ENCODE measurements at places on chromosomes 7 and 10.
A peak's percentile ranks its signal among the peaks of the same experiment; 100 is the strongest.

GRCh38 chr10:59064080-59064692, 112.3 kb upstream of the PHYHIPL start:
- no peak overlapping the region for H3K4me3 ChIP-seq
- no peak overlapping the region for H3K27ac ChIP-seq
- H3K36me3 ChIP-seq, result no peaks in the 10 kb centered on the region

GRCh38 chr10:108696792-108697477, 1226.4 kb downstream of the XPNPEP1 start:
- H3K4me1 ChIP-seq, result no peaks in the 10 kb centered on the region
- H3K36me3 ChIP-seq, result no peaks in the 10 kb centered on the region
- H3K27me3 ChIP-seq, result no peaks in the 10 kb centered on the region
- H3K27ac ChIP-seq, result no peak overlapping the region
- no peak for DNase-seq

DNA sequence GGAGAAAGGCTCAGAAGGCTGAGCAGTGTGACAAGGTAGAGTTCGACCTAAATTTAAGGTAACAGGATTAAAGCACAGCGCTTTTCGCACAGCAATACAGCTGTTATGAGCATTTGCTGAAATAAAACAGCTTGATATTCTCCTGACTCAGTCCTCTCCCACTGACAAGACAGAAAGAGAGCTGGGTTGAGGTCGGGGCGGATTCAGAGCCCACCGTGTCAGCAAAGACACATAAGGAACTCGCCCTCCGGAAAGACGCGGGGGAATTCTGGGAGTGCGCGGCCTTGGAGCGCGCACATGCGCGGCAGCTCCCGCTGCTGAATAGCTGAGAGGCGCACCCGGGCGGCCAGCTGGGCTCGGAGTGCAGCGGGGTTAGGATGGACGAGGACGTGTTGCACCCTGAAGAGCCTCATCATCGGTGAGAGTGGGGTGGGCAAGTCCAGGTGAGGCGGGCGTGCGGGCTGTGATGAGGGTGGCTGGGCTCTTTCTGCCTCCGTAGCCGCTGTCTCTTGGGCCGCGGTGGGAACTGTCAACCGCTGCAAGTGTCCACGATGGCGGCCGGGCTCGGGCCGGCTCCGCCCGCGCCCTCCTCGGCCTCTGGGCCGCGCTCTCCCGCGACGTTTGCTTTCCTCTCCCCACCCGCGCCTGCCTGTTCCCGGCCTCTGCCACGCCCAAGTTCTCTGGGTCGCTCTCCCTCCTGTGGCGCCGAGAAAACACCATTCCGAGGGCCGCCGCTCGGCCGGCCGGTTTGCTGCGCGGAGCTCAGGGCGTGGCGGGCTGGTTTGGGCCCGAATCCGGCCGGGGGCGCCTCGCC, 120.6 kb downstream of the LYZL1 start:
- peak overlapping the region; percentile 97 for H3K4me3 ChIP-seq
- peaks cover 8% of the 10 kb centered on the region for H3K36me3 ChIP-seq
- peaks cover 23% of the 10 kb centered on the region for H3K4me1 ChIP-seq
- H3K27ac ChIP-seq, result peak overlapping the region; percentile 89
- DNase-seq, result peak; percentile 49
- H3K27me3 ChIP-seq, result no peaks in the 10 kb centered on the region

DNA sequence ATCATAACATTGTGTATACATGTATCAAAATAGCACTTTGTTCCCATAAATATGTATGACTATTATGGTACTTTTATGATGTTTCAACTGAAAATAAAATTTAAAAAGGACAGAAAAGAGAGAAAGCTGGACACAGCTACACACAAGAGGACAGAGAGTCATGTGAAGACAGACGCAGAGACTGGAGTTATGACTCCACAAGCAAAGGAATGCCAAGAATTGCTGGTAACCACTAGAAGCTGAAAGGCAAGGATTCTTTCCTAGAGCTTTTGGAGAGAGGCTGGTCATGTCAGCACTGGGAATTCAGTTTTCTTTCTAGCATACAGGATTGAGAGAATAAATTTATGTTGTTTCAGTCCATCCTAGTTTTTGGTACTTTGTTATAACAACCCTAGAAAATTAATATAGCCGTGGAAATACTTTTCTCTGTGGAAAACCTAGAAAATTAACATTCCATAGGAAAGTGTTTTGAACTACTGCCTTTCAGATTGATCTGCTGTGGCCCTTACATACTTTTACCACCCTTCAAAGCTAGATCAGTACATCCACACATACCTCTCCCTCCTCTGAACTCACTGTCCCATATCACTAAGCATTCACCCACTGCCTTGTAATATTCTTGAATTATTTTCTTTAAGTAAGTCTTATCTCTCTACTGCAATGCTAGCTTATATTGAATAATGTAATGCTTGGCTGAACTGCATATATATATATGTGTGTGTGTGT, 575.3 kb downstream of the IPMK start:
- no peak overlapping the region for H3K27ac ChIP-seq
- no peak for DNase-seq
- no peaks in the 10 kb centered on the region for H3K27me3 ChIP-seq
- no peak overlapping the region for H3K4me3 ChIP-seq
- no peaks in the 10 kb centered on the region for H3K4me1 ChIP-seq

GRCh38 chr7:85850381-85850780, 663.5 kb upstream of the SEMA3D start:
- H3K4me3 ChIP-seq, result no peak overlapping the region
- H3K36me3 ChIP-seq, result no peaks in the 10 kb centered on the region
- no peaks in the 10 kb centered on the region for H3K4me1 ChIP-seq

GRCh38 chr10:29869593-29869992, 189.8 kb downstream of the JCAD start:
- H3K4me3 ChIP-seq, result no peak overlapping the region
- no peaks in the 10 kb centered on the region for H3K36me3 ChIP-seq
- H3K27me3 ChIP-seq, result peaks cover 4% of the 10 kb centered on the region
- no peak for DNase-seq

DNA sequence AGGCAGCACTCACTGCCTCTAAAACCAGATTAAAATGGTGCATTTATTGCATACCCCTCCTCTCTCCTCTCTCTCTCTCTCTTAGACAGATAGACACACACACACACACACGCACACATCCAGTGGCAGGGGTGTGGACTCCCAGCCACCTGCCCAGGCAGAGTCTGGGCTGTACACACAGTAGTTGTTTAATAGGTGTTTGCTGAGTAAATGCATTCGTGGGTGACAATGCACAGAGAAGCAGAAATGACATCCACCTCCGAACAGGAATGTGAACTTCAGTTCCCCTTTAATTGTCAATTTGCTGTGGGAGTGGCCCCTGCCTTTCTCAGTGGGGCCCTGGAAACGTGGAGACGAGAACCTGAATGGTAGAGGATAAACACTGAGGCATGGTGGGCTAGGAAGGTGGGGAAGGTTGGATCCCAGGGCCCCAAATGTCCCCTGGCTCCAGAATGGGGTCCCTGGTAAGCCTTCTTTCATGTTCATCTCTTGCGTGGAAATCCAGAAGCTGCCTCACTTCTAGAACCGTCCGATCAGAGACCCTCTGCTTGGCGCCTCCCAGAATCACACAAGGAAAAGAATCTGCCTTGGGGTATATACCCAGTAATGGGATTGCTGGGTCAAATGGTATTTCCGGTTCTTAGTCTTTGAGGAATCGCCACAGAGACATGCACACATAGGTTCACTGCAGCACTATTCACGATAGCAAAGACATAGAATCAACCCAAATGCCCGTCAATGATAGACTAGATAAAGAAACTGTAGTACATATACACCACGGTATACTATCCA, 58.5 kb upstream of the ECHDC3 start:
- H3K36me3 ChIP-seq, result no peaks in the 10 kb centered on the region
- H3K4me3 ChIP-seq, result peak overlapping the region; percentile 54
- peak overlapping the region; percentile 49 for H3K27ac ChIP-seq
- peaks cover 61% of the 10 kb centered on the region for H3K27me3 ChIP-seq
- H3K4me1 ChIP-seq, result peaks cover 18% of the 10 kb centered on the region
- no peak for DNase-seq

DNA sequence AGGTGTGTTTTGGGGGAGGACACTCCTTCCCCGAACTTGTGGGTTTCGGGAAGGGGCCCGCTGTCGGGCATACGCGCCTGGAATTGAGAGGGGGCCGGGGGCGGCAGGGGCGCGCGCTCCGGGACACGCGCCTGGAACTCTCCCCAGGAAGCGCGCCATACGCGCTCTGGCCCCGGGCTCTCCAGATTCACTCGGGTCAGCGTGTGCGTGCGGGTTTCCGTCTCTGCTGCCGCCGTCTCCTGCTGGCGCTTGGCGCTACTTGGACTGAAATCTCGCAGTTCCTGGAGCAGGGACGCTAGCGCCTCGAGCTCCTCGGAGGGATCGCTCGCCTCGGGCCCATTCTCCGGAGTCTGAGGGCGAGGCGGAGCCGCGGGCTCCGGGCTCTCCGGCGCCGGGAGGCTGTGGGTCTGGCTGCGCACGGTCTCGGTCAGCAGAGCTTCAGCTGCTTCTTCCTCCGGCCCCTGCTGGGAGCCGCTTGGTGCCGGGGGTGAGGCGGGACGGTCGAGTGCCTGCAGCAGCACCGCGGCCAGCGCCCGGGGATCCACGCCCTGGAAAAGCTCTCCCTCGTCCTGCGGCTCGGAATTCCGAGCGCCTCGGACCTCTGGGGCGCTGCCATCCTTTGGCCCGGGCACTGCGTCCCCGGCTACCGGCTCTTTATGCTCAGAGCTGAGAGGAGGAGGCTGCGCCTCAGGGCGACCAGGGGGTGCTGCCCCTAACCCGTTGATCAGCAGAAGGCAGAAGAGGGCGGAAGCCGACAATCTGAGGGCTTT, 1.1 kb downstream of the VGF start:
- H3K27ac ChIP-seq, result no peak overlapping the region
- H3K4me3 ChIP-seq, result peak overlapping the region; percentile 45
- H3K27me3 ChIP-seq, result peaks cover 51% of the 10 kb centered on the region
- no peak for DNase-seq
- peaks cover 5% of the 10 kb centered on the region for H3K36me3 ChIP-seq

GRCh38 chr10:126538439-126539135, 131.9 kb downstream of the C10orf90 start:
- H3K4me3 ChIP-seq, result no peak overlapping the region
- DNase-seq, result no peak
- H3K27me3 ChIP-seq, result no peaks in the 10 kb centered on the region
- H3K27ac ChIP-seq, result no peak overlapping the region

DNA sequence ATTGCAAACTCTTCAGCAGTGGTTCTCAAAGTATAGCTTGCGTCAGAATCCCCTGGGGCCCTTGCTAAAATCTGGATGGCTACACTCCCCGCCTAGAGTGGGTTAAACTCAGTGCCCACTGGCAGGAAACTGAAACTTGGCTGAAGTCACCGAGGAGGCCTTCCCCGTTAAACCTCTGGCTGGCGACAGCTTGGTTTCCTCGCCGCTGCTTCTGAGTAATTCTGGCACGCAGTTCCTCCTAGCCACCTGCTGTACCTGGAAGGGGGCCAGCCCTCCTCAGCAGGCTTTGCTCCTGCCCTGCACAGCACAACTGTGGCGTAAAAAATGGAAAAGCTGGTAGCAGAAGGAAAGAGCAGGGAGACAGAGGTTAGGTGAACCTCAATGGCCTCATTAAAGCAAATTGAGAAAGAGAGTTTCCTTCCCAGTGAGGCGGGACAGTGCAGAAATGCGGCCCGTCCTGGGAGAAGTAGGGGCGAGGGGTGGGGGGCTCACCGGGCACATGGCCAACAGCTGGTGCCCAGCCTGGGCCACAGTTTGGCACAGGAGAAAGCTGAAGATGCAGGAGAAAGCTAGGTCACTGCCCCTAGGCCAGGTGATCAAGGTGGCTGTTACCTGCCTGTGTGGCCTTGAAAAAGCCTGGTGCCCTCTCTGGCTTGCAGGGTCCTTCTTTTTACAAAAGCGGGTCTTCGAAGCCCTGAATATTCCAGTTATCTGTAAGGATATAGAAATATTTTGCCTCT, 46.6 kb downstream of the ALOX5 start:
- peaks cover 58% of the 10 kb centered on the region for H3K4me1 ChIP-seq
- H3K36me3 ChIP-seq, result peaks cover 9% of the 10 kb centered on the region
- peak overlapping the region; percentile 97 for H3K27ac ChIP-seq
- H3K4me3 ChIP-seq, result peak overlapping the region; percentile 97
- H3K27me3 ChIP-seq, result peaks cover 3% of the 10 kb centered on the region

DNA sequence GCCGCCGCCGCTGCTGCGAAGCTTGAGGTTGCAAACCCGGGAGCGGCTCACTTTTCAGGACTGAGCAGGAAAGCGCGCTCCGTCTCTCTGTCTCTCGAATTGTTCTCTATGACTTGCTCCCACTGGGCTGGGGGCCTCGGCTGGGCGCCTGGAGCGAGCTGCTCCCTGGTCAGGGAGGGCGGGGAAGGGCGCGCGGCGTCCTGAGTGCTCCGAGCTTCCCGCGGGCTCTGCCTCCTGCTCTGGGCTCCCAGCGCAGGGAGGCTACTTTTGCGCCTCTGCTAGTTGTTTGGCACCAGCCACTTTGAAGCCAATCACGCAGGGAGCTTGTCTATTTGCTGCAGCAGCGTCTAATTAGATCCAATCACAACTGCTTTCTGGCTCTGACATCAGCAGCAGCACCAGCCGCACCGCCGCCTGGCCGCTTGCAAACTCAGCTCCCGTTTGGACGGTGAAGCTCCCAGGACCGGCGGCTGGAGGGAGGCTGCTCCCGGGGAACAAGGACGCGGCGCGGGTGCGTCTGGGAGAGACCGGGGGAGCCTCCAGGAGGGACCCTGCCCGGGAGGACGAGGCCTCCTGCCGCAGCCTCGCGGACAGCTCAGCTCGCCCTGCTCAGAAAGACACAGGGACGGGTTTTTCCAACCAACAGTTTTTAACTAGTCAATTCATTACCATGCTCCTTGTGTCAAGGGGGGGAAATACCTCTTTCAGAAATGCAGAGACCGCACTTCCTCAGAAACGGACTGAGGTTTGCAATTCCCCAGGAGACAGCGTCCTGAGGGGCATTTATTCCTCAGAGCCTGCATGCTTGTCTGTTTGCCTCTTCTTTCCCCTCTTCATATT, at the start of gene ADARB2:
ADARB2 (minus strand) TSS at position 304 of the 840 bp plus-strand sequence.
- DNase-seq, result no peak
- no peaks in the 10 kb centered on the region for H3K4me1 ChIP-seq
- no peaks in the 10 kb centered on the region for H3K36me3 ChIP-seq
- H3K27me3 ChIP-seq, result peaks cover 63% of the 10 kb centered on the region
- H3K27ac ChIP-seq, result no peak within 1 kb of the TSS

DNA sequence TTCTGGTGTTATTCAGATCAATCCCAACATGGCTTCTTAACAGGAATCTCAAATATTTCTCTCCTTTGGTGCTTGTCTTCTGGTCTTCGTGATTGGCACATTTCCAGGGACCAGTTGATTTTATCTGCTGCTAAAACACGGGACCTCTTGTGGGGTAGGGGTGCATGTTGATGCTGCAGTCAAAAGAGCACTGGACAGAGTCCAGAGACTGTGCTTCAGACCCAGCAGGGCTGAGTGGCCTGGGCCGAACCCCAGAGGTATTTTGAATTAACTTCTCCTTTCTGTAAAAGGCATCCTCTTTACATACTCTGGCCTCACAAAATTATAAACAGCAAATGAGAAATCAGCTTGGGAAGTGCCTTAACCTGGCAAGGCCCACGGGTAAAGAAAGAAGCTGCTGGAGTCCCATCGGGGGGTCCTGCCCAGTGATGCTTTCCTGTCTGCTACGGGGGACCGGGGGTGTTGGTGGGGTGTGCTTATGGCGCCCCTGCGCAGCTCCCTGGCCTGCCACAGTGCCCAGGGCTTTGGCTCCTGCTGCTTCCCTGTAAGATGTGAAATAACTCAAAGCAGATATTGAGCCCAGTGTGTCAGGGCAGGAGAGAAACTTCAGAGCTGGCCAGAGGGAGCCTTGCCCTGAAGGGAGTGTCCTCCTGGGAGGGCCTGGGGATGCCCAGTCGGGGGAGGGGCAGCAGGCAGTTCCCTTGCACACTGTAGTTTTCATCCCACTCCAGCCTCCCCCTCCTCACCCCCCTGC, 230.5 kb downstream of the TCF7L2 start:
- H3K36me3 ChIP-seq, result no peaks in the 10 kb centered on the region
- DNase-seq, result no peak
- no peak overlapping the region for H3K4me3 ChIP-seq
- no peak overlapping the region for H3K27ac ChIP-seq
- no peaks in the 10 kb centered on the region for H3K27me3 ChIP-seq

All from T-helper 2 cell treated with Interferon-gamma antibody and Interleukin-4, amounts not matched to agents 5 μg/mL and 100 μg/mL, for 36 hours (primary cell).